ENCODE measurements at places on chromosomes 4 and X.

DNA sequence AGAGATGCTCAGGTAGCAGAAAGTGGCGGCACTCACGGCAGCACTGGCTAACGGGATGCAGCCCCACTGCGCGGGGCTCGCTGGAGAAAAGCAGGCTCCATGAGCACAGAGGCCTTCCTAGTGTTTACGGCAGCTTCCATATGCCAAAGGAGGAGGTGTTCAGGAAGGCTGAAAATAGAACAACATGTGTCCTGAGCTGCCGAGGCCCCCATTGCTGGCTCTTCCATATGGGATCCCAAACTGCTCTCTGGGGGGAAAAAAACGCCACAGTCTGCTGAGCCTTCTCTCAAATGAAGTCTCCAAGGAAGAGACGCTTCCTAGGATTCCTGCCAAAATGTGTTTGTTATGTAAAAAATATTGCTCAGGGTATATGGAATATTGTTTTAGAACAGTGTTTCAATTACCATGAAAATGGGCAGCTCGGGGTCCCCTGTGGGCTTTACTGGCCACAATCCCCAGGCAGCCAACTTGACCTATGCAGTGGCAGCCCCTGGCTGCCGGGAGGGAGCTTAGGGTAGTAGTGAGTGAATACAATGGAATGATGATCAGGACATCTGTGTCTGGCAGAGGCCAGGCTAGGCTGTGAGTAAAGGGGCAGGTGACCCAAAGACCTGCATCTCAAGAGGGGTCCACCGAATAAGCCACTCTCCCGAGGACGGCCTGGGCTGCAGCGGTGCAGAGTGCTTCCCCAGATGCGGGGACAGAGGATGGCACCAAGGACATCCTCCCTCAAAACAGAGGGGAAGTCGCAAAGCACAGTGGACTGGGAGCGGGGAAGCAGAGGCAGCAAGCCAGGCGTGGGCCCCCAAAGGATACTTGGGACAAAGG, 170.1 kb downstream of the AFAP1 start:
- DNase-seq, result no peak

DNA sequence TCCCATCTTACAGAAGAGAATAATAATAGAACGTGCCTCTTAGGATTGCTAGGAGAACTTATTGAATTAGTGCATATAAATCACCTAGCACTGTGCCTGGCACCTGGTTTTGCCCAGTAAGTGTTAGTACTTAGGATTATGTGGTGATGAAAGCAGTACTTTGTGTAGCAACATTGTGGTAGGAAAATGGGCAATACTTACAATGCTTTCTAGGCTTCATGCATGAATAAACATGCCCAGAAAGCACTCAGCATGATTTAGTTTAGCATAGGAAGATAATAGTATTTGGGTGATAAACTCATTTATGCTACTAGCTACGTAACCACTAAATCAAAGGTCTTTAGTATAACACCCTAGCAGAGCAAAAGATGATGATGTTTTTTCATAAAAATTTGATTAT, 105.6 kb downstream of the NEUROG2 start:
- no peak for DNase-seq

DNA sequence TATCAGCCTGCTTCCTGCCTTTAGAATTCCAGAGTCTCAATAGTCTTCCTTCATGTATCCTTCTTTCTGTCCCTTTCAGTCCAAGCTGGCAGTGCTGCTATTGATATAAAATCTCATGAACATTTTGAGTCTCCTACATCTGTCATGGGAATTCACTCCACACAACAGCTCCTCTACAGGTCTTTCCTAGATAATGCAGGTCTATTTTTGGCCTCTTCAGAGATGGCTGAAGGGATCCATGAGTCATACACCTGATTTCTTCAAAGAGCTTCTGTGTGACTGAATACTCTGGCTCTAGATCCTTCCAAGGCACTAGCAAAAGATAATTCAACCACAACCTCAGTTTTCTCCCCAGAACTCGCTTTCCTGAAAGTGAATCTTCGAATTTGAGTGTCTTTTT, 115.4 kb downstream of the STPG2 start:
- DNase-seq, result peak; percentile 8

GRCh38 chr4:120709991-120710390, 212.5 kb downstream of the PRDM5 start:
- no peak for DNase-seq

DNA sequence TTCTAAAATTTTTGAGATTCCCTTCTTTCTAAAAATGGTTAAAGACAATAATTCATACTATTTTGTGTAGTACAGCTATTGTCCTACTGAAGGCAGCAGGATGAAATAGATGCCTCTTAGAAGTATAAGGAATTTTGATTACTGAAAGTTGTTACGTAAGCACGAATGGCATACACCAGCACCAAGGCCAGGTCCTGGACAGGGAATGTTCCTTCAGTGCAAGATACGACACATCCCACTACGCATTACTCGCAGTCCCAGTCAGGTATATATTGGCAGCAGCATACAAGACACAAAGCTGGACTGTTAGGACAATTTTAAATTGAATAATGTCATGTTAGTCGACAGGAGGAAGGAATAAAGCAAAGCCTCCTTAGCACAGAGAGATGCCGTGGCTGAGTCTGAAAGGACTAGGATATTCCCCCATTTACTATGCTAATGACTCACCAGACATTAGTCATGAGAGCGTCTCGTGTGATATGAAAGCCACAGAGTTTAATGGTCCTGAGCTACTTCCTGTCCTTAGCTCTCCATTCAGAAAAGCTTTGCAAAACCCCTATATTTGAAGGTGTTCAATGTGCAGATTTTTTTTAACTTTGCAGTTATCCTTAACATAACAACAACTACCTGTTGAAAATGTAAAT, 504.3 kb downstream of the FAM133A start:
- DNase-seq, result peak; percentile 5

DNA sequence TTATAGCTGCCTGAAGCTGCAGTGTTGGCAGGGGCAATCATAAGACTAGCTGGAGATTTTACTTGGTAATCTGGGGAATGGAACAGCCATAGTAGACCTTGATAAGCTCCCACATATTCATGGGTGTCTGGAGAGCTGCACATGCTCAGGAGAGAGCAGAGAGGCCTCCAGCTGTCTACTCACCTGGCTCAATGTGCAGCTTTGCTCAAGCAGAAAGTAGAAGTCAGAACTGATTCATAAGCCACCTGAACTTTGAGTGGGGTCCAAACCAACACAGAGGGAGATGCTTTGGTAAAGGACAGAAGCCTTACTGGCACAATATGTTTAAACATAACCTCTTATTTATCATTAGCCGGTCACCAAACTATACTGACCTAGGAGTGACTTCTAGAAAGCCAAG, 54.4 kb downstream of the KDM6A start:
- no peak for DNase-seq

DNA sequence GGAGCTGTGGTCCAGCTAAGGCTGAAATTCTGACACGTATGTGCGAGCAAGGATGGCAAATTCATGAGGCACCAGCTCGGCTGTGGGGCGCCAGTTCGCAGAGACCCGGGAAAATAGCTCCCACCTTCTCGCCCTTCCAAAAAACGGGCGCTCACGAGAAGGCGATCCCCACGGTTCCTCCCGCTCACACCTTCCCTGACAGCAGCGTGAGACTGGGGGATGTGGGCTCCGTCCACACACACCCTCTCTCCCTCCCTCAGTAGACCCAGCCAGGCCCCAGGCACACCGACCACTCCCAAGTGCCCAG, 584 bp downstream of the GPC3 start:
- no peak for DNase-seq

DNA sequence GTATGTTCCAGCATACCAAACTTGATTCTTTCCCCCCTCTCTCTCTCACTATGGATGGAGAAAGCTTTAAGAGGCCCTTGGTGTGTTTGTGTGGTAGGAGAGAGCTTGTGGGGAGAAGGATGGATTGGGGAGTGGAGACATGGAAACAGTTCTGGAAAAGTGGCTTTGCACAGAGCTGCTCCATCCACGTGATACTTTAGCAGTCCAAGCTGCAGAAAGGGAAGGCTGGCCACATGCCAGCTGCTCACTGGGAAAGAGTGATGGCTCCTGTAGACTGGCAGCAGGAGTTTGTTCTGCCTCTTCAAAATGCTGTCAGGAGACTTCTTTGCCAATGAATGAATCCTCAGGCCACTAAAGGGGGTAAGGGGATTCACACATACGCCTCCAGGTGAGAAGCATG, 21.7 kb upstream of the SEC24B start:
- no peak for DNase-seq

DNA sequence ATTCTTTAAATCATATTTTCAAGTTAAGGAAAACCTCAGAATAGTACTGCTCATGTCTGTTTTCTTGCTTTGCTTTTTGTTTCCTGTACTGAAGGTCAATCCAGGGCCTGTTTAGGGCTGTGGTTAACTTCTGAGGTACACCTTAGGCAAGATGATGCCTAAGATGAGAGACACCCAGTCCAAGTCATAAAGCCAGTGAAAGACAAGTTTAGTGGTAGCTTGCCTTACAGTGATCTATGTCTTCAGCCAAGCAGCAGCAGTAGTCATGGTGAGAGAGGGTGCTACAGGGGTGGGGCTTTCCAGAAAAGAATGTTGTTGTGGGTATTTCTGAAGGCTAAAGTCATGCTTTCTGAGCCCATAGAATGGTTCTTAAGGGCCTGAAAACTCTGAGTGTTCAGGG, 173.7 kb downstream of the VSIG4 start:
- no peak for DNase-seq

DNA sequence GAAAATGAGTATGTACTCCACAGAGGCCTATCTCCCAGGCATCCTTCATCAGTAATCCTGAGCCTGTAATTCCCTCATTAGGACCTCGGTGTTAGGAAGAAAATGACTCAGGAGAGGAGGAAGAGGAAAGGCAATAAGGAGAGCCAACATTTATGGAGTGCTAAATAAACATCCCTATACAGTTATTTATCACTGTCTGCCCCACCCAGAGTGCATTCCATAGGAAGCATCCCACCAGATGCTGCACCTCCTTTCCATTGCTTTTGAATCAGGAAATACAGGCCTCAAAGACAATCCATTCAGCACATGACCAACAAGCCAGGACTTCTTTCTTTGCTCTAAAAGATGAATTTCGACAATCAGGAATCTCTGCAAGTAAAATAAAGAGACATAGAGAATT, 47.6 kb downstream of the USP38 start:
- no peak for DNase-seq

DNA sequence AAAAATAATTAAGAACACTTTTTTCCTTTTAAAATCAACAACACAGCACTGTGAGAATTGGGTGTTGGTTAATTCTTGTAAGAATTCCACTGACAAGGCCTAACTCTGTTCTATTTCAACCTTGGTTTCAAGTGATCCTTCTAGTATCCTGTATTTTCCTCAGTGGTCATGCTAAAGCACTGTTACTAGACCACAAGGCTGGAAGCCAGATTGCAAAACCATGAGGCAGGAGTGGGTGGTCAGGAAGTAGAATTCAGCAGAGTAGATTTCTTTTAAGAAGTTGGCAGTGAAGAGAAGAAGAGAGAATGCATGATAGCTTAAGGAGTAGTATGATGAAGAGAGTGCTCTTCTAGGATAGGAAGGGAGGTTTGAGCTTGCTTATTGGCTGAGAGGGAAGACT, 71.6 kb upstream of the LEF1 start:
- DNase-seq, result no peak

DNA sequence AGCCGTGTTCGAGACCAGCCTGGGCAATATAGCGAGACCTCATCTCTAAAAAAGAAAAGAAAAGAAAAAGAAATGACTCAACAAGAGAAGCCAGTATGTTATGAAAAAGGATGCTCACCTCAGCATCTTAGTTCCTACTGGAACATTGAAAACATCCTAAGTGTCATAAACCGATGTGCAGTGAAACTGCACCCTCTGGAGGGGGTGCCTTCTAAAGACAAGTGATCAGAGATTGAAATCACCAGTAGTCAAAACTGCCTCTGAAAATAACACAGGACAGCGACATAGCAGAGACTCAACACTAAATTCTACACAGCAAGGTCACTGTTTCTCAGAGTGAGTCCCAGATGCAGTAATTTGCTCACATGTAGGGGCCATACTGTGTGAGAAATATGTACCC, 28.0 kb upstream of the ATP6AP2 start:
- DNase-seq, result peak; percentile 38

- DNase-seq, result no peak
Observed at GRCh38 chr4:153266988-153267387, 62.7 kb downstream of the TRIM2 start.

GRCh38 chr4:3836756-3837601, 70.8 kb downstream of the ADRA2C start:
- DNase-seq, result peak; percentile 100

DNA sequence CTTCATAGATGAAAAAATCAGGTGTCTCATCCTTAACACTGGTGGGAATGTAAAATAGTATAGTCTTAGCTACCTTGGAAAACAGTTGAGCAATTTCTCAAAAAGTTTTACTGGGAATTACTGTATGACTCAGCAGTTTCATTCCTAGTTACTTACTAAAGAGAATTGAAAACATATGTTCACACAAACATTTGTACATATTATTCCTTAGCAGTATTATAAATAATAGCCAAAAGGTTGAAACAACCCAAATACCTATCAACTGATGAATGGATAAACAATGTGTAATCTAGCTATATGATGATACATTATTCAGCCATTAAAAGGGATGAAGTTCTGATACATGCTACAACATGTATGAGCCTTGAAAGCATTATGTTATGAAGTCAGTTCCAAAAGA, 41.7 kb downstream of the RBM46 start:
- DNase-seq, result no peak

DNA sequence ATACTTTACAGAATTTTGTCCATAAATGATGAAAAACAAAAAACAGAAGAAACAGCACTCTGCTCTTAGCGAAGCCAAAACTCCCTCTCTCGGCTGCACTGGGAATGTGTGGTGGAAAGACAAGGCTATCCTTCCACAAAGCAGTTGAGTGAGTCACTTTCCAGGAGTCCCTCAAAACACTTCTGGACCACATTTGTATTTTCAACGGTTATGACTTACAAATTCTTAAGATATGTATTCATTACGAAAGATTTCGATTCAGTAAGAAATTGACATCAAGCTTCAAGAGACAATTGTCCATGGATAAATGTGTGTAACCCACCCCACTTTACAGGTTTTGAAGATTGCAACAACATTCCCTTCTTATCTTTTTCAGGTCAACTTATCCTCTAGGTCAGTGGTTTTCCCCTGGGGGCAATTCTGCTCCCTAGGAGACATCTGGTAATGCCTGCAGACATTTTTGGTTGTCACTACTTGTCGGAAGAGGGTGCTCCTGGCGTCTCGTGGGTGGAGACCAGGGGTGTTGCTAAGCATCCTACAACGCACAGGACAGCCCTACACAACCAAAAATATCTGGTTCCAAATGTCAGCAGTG, 66.7 kb upstream of the MTNR1A start:
- DNase-seq, result no peak

DNA sequence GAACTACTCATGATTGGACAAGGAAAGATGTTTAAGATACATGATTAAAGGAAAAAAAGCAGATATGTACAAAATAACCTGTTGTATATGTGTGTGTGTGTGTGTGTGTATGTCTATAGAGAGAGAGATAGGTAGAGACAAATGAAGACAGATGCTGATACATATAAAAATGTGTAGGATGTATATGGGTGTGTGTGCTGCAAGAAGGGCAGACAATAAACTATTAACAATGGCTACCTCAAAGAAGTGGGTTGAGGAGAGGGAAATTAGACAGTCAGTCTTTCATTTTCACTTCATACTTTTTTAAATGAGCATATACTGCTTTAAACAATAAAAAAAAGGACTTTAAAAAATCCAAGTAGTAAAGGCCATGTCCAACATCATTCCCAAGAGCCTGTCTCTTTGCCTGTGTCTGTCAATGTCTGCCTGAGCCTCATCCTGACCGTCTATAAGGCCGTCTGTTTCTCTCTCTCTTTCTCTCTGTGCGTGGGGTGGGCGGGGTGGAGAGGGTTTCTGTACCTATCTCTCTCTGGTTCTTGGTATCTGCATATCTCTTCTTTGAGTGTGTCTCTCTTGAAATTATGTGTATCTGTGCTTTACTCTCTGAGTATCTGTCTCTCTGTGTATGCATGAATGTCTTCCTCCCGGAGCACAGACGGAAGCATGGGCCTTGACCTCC, 62.8 kb downstream of the LRBA start:
- no peak for DNase-seq
